ENCODE measurements at places on chromosomes 5 and 9.

DNA sequence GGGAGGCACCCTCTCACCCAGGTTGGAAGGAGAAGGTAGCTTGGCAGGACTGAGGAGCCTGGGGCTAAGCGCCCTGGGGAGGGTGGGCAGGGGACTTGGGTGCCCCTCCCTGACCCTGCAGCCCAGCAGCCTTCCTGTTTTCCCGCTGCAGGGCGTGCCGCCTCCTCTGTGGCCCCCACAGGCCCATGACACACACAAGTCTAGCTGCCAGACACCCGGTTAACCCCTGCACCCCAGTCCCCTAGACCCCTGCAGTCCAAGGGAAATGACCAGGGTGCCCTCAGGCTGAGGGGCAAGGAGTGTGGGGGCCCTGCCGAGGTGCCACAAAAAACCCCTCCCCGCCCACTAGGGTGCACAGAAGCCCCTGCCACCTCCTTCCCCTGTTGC is 33.0 kb downstream of the GOLGA2 start:
- DNase-seq, result no peak

DNA sequence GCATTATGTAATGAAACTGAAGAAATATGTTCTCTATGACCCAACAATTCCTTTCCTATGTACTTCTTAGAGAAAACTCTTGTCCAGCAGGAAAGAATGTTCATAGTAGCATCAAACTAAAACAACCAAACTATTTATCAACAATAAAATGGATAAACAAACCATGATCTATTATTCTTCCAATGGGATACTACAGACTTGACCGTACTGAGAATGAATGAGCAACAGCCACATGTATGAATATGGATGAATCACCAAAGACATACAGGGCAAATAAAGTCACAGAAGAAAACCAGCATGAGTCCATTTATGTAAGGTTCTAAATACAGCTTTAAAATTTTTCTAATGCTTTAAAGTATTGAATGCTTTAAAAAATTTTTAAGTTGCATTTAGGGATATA is 73.6 kb upstream of the SUSD1 start:
- no peak for DNase-seq

DNA sequence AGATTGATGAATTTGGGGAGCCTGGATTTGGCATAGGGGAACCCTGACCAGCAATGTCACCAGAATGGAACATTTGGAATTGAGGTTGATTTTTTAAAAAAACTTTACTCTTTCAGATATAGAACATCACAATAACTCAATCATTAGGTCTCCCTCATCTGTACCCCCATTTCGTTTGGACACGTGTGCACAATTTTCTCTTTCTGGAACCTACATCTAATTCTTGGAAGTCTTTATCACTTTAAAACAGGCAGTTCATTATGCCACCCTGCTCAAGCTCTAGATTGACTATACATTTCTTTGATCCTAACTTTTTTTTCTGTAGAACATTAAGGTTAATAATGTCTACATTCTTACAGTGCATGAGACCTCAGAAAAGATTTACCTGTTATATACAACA is 3.7 kb upstream of the SSBP2 start:
- DNase-seq, result no peak

- no peak for DNase-seq
Measured at GRCh38 chr9:136185066-136185465, 19.9 kb downstream of the LHX3 start.

GRCh38 chr5:11715461-11716196 is 188.6 kb downstream of the CTNND2 start:
- DNase-seq, result no peak

DNA sequence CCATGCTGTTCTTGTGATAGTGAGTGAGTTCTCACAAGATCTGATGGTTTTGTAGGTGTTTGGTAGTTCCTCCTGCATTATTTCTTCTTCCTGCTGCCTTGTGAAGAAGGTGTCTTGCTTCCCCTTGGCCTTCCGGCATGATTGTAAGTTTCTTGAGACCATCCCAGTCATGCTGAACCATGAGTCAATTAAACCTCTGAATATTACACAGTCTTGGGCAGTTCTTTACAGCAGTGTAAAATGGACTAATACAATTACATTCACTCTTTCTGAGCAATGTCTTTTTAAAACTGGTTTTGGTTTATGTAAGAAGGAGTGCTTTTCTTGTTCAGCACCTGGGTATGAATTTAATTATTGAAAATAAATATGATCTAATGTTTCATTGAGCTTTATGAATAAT is 50.7 kb upstream of the ARRDC3 start:
- DNase-seq, result no peak
